ENCODE measurements at places on chromosomes 7 and 10.
A peak's percentile ranks its signal among the peaks of the same experiment; 100 is the strongest.

DNA sequence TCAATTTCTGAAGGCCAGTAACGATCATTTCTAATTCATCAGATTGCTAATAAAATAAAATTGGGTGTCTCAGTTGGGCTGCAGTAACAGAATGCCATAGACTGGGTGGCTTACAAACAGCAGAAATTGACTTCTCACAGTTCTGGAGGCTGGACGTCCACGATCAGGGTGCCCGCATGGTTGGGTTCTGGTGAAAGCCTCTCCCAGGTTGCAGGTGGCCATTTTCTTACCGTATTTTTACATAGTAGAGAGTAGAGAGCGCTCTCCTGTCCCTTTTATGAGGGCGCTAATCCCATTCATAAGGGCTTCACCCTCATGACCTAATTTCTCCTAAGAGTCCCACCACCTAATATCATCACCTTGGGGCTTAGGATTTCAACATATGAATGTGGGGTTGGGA lies 106.0 kb downstream of the SPAG6 start:
- DNase-seq: no peak

GRCh38 chr7:44963364-44964290 lies 15.2 kb downstream of the MYO1G start:
- no peak for DNase-seq

GRCh38 chr7:150357771-150358427 lies 10.7 kb upstream of the REPIN1 start:
- DNase-seq: peak; percentile 52

GRCh38 chr7:28697913-28698563 lies 260.1 kb downstream of the TRIL start:
- no peak for DNase-seq

DNA sequence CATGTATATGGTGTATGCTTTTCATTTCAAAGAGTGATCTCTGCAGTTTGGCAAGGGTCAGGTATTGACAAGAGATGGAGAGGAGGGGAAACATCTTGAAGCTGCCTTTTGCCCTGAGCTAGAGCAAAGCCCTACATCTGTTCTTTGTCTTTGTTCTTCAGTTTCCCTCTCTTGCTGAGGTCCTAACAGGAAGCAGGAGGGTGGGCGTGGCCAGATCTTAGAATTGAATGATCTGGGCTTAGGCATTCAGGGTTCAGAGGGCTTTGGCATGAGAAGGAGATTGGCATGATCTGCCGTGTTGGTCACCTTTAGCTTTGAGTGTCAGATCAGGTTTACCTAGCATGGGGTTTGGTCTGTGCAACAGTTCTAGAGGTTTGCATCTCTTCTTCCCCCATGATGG lies 41.3 kb downstream of the LRMDA start:
- DNase-seq: peak; percentile 17

DNA sequence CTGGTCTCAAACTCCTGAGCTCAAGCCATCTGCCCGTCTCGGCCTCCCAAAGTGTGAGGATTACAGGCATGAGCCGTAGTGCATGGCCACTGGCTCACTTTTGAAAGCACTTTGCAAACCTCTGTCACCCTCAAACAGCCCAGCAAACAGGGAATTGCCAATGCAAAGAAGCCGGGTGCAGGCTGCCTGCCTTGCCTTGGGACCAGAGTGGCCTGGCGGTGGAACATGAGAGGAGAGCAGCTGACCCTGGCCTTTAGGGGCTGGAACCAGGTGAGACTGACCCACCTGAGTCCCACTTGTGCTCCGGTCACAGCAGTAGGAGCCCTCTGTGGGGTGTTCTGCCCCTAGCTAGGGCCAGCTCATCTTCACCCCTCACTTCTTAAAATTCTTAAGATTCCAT lies 237.1 kb upstream of the GALNT17 start:
- no peak for DNase-seq

- DNase-seq: no peak
Observed at GRCh38 chr10:129718548-129719414, 245.3 kb downstream of the EBF3 start.

GRCh38 chr10:116099023-116099420 lies 174.0 kb downstream of the GFRA1 start:
- no peak for DNase-seq

- DNase-seq: no peak
Observed at GRCh38 chr10:97768322-97769315, 3.2 kb downstream of the SFRP5 start.

DNA sequence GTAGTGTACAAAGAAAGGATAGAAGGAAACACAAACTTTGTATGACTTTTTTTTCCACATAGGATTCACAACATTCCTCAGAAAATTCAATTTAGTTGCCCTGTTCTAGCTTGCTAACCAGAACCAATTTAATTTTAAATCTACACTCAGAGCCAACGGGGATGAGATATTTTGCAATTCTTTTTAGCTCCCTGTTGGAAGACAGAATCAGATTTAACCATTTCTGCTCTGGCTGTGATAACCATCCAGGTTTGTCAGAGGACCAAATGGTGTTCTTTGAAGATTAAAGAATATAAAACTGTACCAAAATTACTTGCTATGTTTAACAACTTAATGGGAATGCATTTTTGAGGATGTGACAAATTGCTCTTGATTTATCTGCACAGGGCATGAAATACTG lies 319.7 kb downstream of the HPSE2 start:
- no peak for DNase-seq
